Esophagus squamous epithelium (tissue), 5 donors: ENCODE measurements at places on chromosomes 12 and 14. TPM values are rescaled to one million over a fixed set of nuclear protein-coding genes. Genes with fewer than 3 reads are reported as not detected.

- no peak overlapping the region for H3K27ac ChIP-seq
- H3K4me3 ChIP-seq: peak overlapping the region; percentile 31
Measured at GRCh38 chr14:56797569-56798446, 12.5 kb downstream of the OTX2 start.

GRCh38 chr12:19200261-19200660 is 70.7 kb downstream of the PLEKHA5 start:
- no peaks in the 10 kb centered on the region for H3K27me3 ChIP-seq
- DNase-seq: no peak
- no peaks in the 10 kb centered on the region for H3K36me3 ChIP-seq
- H3K4me3 ChIP-seq: no peak overlapping the region
- no peak overlapping the region for H3K27ac ChIP-seq
- no peaks in the 10 kb centered on the region for H3K4me1 ChIP-seq

- H3K27ac ChIP-seq: no peak overlapping the region
- H3K4me1 ChIP-seq: no peaks in the 10 kb centered on the region
- H3K27me3 ChIP-seq: no peaks in the 10 kb centered on the region
Measured at GRCh38 chr12:15446807-15447206, 124.5 kb downstream of the PTPRO start.

DNA sequence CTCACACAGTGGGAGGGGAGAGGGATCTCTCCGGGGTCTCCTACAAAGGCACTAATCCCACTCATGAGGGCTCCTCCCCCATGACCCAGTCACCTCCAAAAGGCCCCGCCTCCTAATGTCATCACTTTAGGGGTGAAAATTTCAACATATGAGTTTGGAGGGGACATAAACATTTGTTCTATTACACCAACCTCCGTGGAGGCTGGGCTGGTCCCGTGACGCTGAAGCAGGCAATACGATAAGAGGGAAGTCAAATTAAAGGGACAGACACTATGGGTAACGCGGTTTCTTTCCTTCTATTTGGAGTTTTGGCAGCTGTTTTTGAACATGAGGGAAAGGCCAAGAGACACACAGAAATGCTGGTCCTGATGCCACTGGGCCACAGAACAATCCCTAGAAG is 175.7 kb upstream of the VASH1 start:
- no peaks in the 10 kb centered on the region for H3K27me3 ChIP-seq
- no peak overlapping the region for H3K27ac ChIP-seq
- peaks cover 10% of the 10 kb centered on the region for H3K4me1 ChIP-seq
- H3K36me3 ChIP-seq: no peaks in the 10 kb centered on the region
- H3K4me3 ChIP-seq: no peak overlapping the region

DNA sequence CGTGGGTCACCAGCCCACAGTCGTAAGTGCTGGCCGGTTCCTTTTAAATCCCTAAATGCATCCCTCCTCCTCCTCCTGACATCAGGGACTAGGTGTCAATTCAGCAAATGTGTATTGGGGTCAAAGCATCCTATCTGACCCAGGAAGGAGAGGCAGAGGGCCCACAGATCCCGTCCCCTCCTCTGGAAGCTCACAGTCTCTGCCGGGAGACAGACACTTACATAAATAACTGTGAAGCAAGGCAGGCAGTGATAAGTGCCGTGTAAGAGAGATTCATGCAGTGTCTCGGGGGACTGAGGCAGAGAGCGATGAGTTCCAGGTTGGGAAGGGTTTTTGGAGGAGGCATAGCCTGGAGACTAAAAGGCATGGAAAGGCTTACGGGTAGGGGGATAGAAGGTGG is 44.1 kb downstream of the HRK start:
- no peaks in the 10 kb centered on the region for H3K27me3 ChIP-seq
- no peak overlapping the region for H3K4me3 ChIP-seq
- no peak overlapping the region for H3K27ac ChIP-seq

- H3K4me1 ChIP-seq: no peaks in the 10 kb centered on the region
- no peaks in the 10 kb centered on the region for H3K36me3 ChIP-seq
- H3K4me3 ChIP-seq: no peak overlapping the region
Measured at GRCh38 chr12:120939523-120939922, 35.4 kb upstream of the SPPL3 start.

- no peak overlapping the region for H3K4me3 ChIP-seq
- H3K4me1 ChIP-seq: peaks cover 5% of the 10 kb centered on the region
- H3K36me3 ChIP-seq: peaks cover 44% of the 10 kb centered on the region
- H3K27ac ChIP-seq: peak overlapping the region; percentile 58
- H3K27me3 ChIP-seq: no peaks in the 10 kb centered on the region
- DNase-seq: no peak
Measured at GRCh38 chr14:64746298-64747250, 42.4 kb downstream of the PLEKHG3 start.

GRCh38 chr14:78992867-78993266 is 822.7 kb downstream of the NRXN3 start:
- H3K4me3 ChIP-seq: no peak overlapping the region
- no peaks in the 10 kb centered on the region for H3K27me3 ChIP-seq
- DNase-seq: no peak
- no peak overlapping the region for H3K27ac ChIP-seq

DNA sequence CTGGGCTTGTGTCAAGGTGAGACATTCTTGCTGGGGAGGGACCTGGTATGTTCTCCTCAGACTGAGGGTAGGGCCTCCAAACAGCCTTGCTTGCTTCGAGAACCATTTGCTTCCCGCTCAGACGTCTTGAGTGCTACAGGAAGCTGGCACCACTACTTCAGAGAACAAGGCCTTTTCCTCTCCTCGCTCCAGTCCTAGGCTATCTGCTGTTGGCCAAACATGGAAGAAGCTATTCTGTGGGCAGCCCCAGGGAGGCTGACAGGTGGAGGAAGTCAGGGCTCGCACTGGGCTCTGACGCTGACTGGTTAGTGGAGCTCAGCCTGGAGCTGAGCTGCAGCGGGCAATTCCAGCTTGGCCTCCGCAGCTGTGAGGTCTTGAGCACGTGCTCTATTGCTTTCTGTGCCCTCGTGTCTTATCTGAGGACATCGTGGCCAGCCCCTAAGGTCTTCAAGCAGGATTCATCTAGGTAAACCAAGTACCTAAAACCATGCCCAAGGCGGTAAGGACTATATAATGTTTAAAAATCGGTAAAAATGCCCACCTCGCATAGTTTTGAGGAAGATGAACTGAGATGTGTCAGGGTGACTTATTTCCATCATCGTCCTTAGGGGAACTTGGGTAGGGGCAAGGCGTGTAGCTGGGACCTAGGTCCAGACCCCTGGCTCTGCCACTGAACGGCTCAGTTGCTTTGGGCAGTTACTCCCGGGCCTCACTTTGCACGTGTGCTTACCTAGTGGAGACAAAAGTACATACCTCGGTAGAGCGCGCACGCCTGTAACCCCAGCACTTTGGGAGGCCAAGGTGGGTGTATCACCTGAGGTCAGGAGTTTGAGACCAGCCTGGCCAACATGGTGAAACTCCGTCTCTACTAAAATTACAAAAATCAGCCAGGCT is 4.3 kb downstream of the GAPDH start:
- no peak for DNase-seq
- peaks cover 71% of the 10 kb centered on the region for H3K4me1 ChIP-seq
- no peak overlapping the region for H3K4me3 ChIP-seq
- peak overlapping the region; percentile 98 for H3K27ac ChIP-seq
- H3K36me3 ChIP-seq: peaks cover 35% of the 10 kb centered on the region

GRCh38 chr12:116856729-116857128 is 24.5 kb downstream of the HRK start:
- DNase-seq: no peak
- H3K27me3 ChIP-seq: no peaks in the 10 kb centered on the region
- H3K27ac ChIP-seq: no peak overlapping the region
- H3K4me3 ChIP-seq: no peak overlapping the region

DNA sequence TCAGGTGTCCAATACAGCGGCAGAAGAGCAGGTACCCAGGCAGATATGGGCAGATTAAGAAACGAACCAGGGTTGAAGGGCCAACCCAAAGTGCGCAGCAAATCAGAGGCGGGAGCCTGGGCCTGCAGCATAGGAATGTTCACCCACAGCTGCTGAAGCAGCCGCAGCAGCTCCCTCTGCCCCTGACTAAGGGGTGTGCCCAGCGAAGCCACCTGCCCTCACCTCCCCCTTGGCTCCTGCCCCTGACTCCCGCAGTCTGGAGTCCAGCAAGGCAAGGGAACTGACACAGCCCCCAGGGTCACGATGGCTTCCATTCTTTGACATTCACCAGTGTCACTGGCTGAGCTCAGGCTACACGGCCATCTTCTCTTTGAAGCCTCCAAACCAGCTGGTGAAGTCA is 27.3 kb upstream of the ZFP36L1 start:
- H3K4me1 ChIP-seq: peaks cover 97% of the 10 kb centered on the region
- H3K4me3 ChIP-seq: no peak overlapping the region
- H3K36me3 ChIP-seq: no peaks in the 10 kb centered on the region
- H3K27ac ChIP-seq: peak overlapping the region; percentile 76

GRCh38 chr14:82796086-82796485 is 1262.4 kb upstream of the SEL1L start:
- H3K27me3 ChIP-seq: no peaks in the 10 kb centered on the region
- no peak overlapping the region for H3K4me3 ChIP-seq
- no peaks in the 10 kb centered on the region for H3K4me1 ChIP-seq
- H3K27ac ChIP-seq: no peak overlapping the region

DNA sequence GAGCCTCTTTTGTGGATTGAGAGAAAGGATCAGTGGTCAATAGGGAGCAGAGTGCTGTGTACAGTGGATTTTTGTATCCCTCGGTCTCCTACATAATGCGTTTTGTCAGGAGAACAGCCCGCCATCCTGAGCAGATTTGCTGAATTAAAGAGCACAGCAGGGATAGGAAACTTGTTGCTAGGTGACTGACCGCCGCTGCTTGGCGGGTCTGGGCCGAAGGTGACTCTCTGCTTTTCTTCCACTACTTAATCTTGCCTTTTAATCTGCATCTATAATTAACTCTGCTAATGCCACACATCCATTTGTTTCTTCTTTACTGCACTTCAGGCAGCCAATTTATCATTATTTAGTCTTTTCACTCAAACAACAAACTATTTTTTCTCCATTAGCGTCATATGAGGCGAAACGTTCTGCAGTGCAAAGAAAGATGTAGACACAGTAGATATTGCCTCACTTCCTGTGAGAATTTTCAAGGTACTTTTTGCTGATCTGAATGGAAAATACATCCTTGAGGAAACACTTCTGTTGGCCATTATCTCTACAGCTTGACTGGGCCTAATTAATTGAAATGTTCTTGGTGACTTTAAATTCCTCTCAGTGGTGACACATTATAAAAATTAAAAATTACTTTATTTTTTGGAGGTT is 108.0 kb downstream of the PPM1A start:
- H3K27ac ChIP-seq: no peak overlapping the region
- H3K4me1 ChIP-seq: no peaks in the 10 kb centered on the region
- no peaks in the 10 kb centered on the region for H3K27me3 ChIP-seq
- no peaks in the 10 kb centered on the region for H3K36me3 ChIP-seq
- H3K4me3 ChIP-seq: no peak overlapping the region

- H3K36me3 ChIP-seq: peaks cover 58% of the 10 kb centered on the region
- H3K4me1 ChIP-seq: peaks cover 35% of the 10 kb centered on the region
- H3K4me3 ChIP-seq: no peak overlapping the region
- peak overlapping the region; percentile 58 for H3K27ac ChIP-seq
Measured at GRCh38 chr14:103533137-103533998, 4.4 kb downstream of the TRMT61A start.

DNA sequence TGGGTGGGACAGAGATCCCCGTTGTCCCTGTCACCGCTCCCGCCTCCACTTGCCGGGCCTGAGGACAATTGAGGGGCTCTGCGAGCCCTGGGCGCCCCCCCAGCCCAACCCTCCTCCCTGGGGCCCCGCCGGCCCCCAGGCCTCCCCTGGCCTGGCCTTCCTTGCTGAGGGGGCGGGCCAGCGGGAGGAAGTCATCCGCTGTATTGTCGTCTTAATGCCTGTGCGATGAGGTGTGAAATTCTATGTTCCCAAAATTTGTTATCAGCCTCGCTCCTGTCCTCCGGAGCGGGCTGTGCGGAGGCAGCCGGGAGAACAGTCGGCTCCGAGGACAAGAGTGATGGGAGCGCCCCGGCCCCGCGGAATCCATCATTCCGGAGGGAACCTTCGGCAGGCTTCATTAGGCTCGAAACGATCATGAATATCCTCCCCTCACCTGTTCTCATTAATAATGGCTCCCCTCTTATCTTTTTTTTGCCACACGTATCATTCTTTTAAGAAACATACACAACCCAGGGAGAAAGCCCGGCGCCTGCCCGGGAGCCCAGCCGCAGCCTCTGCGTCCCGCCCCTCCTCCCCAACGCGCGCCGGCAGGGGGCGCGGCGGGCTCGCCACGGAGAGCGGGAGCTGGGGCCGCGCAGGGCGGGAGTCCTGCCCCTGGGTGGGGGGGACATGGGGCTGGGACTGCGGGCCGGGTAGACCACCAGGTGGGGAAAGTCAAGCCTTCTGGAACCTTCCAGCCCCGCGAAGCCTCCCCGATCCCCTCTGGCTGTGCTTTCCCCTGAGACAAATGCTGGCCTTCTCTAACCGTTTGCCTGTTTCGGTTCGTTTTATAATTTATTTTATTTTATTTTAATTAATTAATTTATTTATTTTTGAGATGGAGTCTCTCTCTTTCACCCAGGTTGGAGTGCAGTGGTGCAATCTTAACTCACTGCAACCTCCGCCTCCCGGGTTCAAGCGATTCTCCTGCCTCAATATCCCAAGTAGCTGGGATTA is 17.1 kb upstream of the DLK1 start:
- peaks cover 6% of the 10 kb centered on the region for H3K4me1 ChIP-seq
- H3K36me3 ChIP-seq: no peaks in the 10 kb centered on the region
- H3K27ac ChIP-seq: no peak overlapping the region
- peak overlapping the region; percentile 50 for H3K4me3 ChIP-seq

DNA sequence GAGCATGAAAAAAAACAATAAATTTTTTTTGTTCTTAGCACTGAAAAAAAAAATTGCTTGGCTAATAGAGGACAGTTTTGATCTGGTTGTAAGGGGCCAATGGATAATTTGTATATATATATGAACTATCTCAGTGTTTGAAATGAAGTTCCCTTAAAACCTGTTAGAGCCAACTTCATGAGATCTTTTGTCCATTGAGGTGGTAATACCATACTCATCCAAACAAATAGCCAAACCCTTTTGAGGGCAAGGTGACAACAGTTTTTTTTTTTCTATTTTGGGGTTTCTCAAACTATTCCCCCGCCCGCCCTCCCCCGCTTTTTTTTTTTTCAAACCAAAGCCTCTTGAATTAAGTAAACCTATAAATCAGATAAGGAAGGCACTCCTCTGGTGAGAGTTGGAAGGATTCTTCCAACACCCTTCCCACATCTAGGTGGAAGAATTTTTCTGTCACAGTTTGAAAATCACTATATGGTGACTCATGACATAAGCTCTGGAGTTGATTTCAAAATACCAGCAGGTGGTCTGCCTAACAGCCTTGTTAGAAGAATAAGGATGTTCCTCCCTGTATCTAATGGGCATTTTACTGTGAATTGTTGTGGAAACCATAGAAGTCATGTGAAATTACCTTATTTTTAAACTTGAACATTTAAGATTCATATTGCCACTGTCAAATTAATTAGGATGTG is 10.2 kb downstream of the ARHGAP5 start:
- DNase-seq: no peak
- no peak overlapping the region for H3K27ac ChIP-seq
- no peaks in the 10 kb centered on the region for H3K27me3 ChIP-seq

The FOXG1 gene
- total RNA-seq: 0.38 TPM

The LARP4 gene
- 36.0 TPM for total RNA-seq

The SYNDIG1L gene
- total RNA-seq: not detected

The KMT2D gene
- 49.9 TPM for total RNA-seq

The B4GALNT1 gene
- total RNA-seq: 0.27 TPM

The SERPINA4 gene
- not detected for total RNA-seq

The GPR135 gene
- 4.4 TPM for total RNA-seq

The BCL2L14 gene
- not detected for total RNA-seq

The ASCL1 gene
- total RNA-seq: not detected

The MGP gene
- 108 TPM for total RNA-seq

The SDR9C7 gene
- 2.9 TPM for total RNA-seq

The SOCS2 gene
- total RNA-seq: 18.5 TPM

The FBLN5 gene
- total RNA-seq: 83.5 TPM

The NCKAP5L gene
- 6.8 TPM for total RNA-seq

The TBX5 gene
- 2.9 TPM for total RNA-seq
